ENCODE measurements at places on chromosomes 5 and 9. TPM values are rescaled to one million over a fixed set of nuclear protein-coding genes. Genes with fewer than 3 reads are reported as not detected.
A peak's percentile ranks its signal among the peaks of the same experiment; 100 is the strongest.

Gene PIP5KL1
- 0.20 TPM for total RNA-seq

DNA sequence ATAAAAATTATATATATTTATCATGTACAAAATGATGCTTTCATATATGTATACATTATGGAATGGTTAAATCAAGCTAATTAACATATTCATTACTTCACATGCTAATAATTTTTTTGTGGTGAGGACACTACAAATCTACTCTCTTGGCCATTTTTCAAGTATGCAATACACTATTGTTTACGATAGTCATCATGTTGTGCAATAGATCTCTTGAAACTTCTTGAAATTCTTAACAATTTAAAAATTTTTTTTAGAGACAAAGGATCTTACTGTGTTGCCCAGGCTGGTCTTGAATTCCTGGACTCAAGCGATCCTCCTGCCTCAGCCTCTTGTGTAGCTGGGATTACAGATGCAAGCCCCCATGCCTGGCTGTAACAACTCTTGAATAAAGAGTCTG, 45.2 kb upstream of the SHOC1 start:
- no peak for DNase-seq

DNA sequence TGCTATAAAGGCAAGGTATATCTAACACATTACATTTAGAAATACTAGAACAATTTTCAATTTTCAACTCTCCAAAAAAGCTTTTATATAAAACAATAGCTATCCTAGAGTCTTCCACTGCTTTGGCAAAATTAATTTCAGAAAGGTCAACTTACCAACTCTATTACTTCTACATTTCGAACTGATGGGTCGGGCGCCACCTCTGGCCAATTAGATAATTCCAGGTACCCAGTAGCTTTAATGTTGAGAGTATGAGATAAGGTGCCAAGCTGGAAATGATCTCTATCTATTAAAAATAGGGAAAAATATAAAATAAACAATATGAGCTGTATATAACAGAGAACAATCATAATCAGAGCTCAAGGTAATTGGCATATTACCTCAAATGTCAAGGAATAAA, 166.6 kb downstream of the AP3B1 start:
- no peak for DNase-seq

Gene MZB1
- total RNA-seq = 1.3 TPM

GRCh38 chr5:129103397-129103796, 8.8 kb downstream of the ISOC1 start:
- no peak for DNase-seq

DNA sequence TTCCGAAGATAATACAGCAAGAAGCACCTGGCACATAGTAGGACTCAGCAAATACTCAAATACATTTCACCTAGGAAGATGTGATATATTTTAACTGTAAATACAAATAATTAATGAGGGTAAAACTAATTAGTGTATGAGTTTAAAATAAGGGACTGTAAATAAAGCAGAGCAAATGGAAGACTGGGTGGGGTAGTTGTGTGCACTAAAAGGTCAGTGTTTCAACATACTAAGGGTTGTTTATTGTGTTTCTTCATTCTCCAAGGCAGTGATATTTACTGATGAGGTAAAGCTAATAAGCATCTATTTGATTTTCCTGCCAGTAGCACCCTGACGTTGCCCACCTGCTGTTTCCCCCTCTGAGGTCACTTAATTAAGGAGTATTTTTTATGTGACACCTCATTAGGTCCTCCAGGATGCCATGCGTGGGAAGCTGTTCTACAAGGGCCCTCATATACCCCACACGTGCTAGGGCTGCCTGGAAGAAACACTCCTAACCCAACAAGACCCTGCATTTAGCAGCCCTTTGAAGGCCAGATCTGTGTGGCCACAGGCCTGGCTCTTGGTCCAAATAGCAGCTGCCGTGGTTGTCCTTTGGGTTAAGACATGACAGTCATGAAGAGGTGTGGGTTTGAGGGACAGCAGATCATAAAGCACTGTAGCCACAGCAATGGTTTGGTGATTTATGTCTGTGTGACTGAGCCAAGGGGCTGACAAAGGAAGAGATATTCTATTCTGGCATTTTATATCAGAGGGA, 97.5 kb upstream of the RPS23 start:
- DNase-seq = no peak

DNA sequence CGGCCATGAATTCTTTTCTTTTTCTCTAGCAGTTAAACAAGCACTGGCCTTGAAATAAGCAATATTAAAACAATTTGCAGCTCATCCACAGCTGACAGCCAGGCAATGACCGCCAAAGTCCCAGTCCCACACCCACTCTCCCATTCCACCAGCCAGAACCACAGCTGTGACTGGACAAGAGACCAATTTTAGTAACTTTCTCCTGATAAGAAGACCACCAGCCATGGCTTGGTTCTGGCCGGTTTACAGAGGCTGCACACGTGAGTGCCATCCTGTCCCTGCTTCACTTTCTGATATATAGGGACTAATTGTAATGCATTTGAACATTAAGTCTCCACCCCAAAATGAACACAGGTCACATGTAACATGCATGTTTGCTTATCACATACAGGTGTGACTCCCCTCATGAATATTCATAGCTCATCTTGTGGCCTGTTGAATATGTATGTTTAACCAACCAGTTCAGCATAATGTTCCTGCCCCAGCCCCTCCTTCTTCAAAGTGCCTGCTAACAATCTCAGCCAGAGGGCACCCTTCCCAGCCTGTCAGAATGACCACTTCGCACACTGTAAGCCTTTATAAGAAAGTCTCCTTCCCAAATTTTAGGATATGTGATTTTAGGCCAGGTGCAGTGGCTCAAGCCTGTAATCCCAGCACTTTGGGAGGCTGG, 23.9 kb upstream of the FANCC start:
- DNase-seq = no peak

Gene FAM221B
- total RNA-seq = not detected

GRCh38 chr9:87732756-87733155, 6.8 kb downstream of the CTSL start:
- no peak for DNase-seq

Gene GABRA6
- total RNA-seq = not detected

DNA sequence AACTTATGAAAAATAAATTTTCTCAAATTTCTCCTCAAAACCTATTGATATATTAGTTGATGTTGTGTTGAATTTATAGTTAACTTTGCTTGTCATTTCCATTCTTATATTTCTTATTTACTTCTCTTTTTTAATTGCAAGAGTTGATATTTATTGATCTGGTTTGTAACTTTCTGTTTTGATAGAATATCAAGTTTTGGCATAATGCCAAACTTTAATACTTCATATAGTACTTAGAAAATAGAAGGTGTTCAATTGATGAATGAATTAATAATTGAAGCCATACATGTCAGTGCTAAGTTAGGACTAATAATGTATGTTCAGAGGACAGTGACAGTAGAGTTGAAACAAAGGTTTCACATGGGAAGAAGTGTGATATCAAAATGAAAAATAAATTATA, 27.9 kb downstream of the ERCC6L2 start:
- no peak for DNase-seq

DNA sequence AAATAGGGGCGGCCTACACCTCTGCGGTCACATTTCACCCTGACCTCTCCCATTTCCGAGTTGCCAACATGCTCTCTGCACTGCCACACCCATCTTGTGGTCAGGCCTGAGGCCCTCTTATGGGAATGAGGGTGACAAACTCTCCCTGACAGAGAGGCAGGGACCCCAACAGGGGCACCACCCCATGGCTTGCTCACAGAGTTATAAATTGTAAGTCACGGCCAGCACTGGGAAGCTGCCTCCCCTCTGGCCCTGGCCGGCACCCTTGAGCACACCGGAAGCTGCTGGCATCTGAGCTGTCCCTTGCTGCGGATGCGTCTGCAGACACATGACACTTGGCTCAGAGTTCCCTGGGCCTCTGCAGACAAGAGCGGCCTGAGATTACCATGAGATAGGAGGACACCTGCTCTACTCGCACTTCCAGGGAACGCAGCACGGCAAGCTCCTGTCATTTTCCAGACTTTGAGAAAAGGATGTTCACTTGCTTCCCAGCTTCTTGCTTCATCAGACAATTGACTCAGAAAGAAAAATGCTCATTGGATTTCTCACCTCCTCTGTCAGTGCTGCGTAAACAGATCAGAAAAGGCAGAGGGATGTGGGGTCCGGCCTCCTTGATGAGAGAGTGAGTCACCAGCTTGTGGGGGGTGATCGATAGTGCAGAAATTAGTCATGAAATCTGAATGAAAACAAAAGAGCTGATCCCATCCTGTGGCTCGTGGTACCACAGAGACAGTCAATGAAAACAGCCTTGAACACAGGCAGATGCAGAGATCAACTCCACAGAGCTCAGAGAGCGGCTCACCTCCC, 269.8 kb downstream of the SYK start:
- peak; percentile 23 for DNase-seq

GRCh38 chr5:122429545-122430318, 117.7 kb downstream of the SNCAIP start:
- no peak for DNase-seq

Gene CARTPT
- not detected for total RNA-seq

DNA sequence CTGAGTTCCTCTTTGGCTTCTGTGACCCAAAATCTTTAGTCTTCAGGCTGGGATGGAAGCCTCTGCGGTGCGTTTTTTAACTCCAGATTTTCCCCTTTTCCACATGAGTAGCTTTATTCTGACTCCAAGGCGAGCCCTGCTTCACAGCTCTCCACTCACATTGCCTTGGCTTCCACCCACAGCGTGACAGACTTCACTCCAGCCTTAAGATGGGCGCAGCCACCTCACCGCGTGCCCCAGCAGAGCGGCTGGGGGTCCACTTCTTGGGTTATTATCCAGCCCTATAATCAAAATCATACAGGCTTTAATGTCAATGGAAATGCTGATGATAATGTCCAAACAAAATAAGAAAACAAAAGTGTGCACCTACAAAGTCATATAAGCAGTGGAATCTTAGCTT, 1.2 kb downstream of the EXOC3 start:
- no peak for DNase-seq

- DNase-seq = no peak
These were observed 126.0 kb upstream of the IL12B start for GRCh38 chr5:159456261-159456660.

DNA sequence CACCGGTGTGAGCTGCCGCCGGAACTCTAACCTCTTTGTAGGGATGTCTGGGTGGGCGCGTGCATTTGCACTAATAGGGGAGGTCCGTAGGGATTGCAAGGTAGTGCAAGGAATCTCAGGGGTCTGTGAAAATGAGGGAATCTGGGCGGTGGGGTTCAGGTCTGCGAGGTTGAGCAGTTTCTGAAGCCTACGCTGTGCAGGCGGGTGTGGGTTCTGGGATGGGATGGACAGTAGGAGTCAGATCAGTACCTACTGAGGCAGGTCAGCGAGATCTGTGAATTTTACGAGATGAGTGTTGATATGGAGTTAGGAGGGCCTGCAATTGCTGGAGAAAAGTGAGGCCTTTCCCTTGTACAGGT, 856 bp upstream of the ATOSB start:
- DNase-seq = no peak

Gene PCDHGB7
- total RNA-seq = 6.0 TPM

Gene BHMT
- not detected for total RNA-seq

DNA sequence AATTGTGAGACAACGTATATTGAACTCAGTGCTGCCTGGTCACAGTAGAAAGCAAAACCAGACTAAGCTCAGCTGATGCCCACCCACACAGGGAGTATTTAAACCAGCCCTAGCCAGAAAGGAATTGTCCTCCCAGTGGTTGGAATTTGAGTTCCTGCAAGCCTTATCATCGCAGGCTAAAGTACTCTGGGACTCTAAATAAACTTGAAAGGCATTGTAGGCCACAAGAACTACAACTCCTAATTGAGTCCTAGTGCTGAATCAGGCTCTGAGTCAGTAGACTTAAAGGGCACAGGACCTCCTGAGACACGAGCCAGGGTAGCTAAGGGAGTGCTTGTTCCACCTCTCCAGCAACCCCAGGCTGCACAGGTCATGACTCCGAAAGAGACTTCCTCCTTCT, 171.4 kb downstream of the MCTP1 start:
- DNase-seq = no peak

GRCh38 chr9:104984121-104984520, 56.2 kb upstream of the ABCA1 start:
- DNase-seq = no peak

DNA sequence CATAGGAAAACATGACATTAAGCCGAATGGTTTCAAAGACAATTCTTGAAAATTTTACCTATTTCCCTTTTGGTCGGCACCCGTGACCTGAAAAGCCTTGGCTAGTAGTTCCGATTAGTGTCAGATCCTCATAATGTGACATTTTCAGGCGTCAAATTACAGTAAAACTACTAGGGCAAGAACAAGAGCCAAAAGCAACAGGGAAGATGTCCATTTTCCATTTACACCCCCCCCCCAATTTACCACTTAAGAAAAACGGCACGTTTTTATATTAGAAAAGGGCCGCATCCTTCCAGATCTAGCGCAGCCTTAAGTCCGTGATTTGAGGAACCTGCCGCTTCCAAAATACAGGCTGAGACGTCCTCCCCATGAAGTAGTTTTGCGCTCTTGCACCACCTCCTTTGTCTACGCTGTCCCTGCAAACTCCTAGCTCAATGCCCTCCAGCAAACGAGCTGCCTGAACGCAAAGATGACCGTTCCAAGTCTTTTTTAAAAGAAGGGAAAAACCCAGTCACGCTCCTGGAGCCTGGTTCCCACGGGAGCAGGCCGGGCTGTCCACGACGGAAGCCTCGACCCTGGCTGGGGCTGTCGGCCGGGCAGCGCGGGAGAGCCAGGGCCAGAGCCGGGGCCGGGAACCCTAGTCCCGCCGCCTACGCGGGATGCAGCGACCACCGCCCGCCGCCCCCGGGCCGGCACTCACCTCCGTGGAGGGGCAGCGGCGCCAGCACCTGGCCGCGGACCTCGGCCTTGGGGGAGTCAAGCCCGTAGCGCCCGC, 616 bp downstream of the RNF130 start:
- DNase-seq = no peak

Data from right atrium auricular region (tissue), 2 donors.